Large intestine (tissue), 12 donors: ENCODE measurements at places on chromosomes 11 and 22.

DNA sequence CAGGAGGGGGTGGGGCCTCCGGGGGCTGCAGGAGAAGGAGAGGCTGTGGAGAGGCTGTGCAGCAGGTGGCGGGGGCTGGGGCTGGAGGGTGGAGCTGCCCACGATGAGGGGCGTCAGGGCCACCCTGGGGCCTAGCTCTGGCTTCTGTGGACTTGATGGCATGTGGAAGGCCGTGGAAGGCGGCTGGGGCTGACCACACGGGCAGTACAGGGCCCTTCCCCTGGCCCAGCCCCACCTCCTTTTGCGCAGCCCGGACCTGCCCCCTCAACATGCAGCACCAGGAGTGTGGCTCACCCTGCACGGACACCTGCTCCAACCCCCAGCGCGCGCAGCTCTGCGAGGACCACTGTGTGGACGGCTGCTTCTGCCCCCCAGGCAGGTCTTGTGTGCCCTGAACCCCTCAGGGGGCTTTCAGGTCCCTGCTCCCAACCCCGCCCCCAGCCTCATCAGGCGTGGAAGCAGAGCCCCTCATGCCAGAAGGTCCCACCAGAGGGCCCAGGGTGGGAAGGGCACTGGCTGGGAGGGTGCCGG lies 6.1 kb downstream of the MUC5B start:
- no peak overlapping the region for H3K4me3 ChIP-seq
- no peak for DNase-seq
- no peaks in the 10 kb centered on the region for H3K36me3 ChIP-seq
- H3K27me3 ChIP-seq = no peaks in the 10 kb centered on the region
- H3K27ac ChIP-seq = no peak overlapping the region

DNA sequence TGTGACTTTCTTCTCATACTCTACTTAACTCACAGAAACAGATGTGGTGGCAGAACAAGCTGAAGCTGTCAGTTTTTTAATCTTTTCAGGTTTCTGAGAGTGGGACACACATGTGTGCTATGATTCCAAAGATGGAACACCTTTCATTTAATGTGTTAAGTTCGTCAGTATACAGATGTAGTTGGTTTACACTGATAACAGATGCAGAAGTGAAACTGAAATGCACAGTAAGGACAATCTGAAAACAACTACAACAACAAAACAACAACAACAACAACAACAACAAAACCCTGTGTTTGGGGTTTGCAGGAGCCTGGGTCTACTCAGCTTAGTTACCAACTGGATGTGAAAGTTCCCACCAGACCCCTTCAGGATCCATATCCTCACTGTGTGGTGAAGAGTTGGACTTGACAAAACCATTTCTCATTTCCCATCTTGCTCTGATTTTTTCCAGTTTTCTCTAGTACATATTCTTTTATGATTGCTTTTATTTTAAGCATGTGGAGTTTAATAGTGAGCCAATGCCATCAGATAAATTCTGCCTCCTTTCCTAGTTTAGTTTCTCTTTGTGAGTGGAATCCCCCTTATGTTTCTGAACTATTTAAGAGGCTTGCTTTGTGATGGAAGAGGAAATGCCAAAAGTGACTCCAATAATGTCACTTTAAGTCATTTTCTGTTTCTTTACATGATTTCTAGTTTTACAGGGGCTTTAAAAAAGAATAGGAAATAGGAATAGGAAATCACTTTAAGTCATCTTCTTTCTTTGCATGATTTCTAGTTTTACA lies 47.8 kb downstream of the ARHGAP42 start:
- H3K27me3 ChIP-seq = no peaks in the 10 kb centered on the region
- H3K4me1 ChIP-seq = peaks cover 4% of the 10 kb centered on the region
- no peak for DNase-seq
- no peaks in the 10 kb centered on the region for H3K36me3 ChIP-seq
- H3K27ac ChIP-seq = no peak overlapping the region

- H3K36me3 ChIP-seq = no peaks in the 10 kb centered on the region
- no peaks in the 10 kb centered on the region for H3K4me1 ChIP-seq
- DNase-seq = no peak
- no peak overlapping the region for H3K27ac ChIP-seq
- H3K27me3 ChIP-seq = no peaks in the 10 kb centered on the region
- no peak overlapping the region for H3K4me3 ChIP-seq
Measured at GRCh38 chr11:35234460-35235156, 95.6 kb downstream of the CD44 start.

GRCh38 chr11:66489636-66490035 lies 9.4 kb downstream of the DPP3 start:
- no peak overlapping the region for H3K27ac ChIP-seq
- DNase-seq = no peak
- H3K4me1 ChIP-seq = peaks cover 25% of the 10 kb centered on the region
- peaks cover 26% of the 10 kb centered on the region for H3K36me3 ChIP-seq
- H3K4me3 ChIP-seq = no peak overlapping the region

DNA sequence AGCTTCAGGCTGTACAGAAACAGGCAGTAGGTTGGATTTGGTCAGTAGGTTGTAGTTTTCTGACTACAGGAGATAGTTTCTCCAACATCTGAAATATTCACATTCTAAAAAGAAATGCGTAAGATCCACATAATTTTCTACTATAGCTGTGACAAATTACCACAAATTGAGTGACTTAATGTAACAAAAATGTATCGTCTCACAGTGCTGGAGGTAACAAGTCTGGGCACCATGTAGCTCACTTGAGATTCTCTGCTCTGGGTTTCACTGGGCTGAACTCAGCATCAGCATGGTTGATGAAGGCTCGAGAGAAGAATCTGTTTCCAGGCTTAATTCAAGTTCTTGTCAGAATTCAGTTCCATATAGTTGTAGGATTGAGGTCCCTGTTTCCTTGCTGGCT lies 350.9 kb upstream of the CCDC179 start:
- no peak for DNase-seq
- H3K27ac ChIP-seq = no peak overlapping the region
- no peaks in the 10 kb centered on the region for H3K4me1 ChIP-seq

- DNase-seq = no peak
- H3K27ac ChIP-seq = no peak overlapping the region
- no peaks in the 10 kb centered on the region for H3K36me3 ChIP-seq
- no peak overlapping the region for H3K4me3 ChIP-seq
- peaks cover 2% of the 10 kb centered on the region for H3K4me1 ChIP-seq
- H3K27me3 ChIP-seq = no peaks in the 10 kb centered on the region
Measured at GRCh38 chr11:45560913-45561281, 104.5 kb downstream of the CHST1 start.

DNA sequence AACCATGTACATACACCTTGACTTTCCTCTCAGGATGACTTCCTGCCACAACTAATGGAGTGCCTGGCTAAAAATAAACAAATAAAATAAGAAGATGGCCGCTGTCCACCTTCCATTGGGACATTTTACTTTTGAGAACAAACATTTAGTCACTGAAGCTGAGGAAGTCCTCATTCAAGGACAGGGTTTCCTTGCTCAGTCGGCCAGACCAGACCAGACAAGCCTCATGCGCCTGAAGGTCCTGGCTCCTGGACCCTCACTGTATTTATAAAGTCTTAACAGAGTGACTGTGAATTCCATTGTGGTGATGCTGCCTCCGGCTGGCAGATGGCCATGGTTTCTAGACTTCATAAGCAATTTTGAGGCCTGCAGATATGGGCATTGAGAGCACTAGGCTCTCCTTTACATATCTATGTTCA lies 114.5 kb downstream of the MAML2 start:
- peak overlapping the region; percentile 60 for H3K27ac ChIP-seq
- H3K27me3 ChIP-seq = no peaks in the 10 kb centered on the region
- H3K4me3 ChIP-seq = no peak overlapping the region
- DNase-seq = peak; percentile 44
- H3K36me3 ChIP-seq = no peaks in the 10 kb centered on the region

DNA sequence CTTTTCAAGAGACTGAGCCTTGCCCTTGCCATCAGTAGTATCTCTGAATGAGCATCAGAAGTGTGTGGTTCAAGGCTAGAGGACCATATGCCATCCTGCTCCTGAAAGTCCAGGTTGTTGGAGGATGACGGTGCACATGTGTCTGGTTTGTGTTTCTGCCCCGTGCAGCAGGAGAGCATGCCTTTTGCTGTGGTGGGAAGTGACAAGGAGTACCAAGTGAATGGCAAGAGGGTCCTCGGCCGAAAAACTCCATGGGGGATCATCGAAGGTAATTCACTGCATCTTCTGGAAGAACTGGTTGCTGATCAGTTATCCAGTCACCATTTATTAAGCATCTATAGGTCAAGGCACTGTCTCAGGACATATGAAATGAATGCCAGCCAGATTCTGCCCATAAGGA lies 6.1 kb upstream of the WBP2NL start:
- H3K27me3 ChIP-seq = peaks cover 4% of the 10 kb centered on the region
- H3K4me1 ChIP-seq = no peaks in the 10 kb centered on the region
- no peak for DNase-seq
- no peaks in the 10 kb centered on the region for H3K36me3 ChIP-seq
- no peak overlapping the region for H3K4me3 ChIP-seq

DNA sequence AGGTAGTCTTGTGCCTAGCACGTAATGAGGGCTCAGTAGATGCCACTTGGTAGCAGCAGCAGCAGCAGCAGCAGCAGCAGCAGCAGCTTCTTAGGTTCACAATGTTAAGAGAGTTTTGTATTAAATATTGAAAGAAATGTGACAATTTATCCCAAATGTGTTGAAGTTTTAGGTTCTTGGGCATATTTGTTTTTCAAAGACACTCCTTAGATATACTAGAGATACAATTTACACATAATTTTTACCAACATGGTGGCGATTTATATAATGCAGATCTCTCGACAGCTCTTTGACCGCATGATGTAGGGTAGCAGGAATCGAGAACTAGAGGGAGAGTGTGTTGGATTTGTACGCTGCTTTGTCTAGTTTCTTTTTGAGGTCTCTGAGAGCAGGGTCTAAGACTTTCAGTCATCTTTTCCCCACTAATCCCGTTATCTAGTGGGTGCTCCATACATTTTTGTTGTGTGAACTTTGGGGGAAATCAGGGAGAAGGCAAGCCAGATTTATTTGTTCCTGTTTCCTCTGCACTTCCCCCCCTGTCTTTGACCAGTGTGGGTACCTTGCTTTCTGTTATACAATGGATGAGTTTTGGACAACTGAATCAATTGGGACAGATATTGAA lies 1.4 kb downstream of the FDX1 start:
- H3K4me3 ChIP-seq = peak overlapping the region; percentile 74
- peak overlapping the region; percentile 90 for H3K27ac ChIP-seq
- peaks cover 27% of the 10 kb centered on the region for H3K4me1 ChIP-seq
- DNase-seq = no peak

DNA sequence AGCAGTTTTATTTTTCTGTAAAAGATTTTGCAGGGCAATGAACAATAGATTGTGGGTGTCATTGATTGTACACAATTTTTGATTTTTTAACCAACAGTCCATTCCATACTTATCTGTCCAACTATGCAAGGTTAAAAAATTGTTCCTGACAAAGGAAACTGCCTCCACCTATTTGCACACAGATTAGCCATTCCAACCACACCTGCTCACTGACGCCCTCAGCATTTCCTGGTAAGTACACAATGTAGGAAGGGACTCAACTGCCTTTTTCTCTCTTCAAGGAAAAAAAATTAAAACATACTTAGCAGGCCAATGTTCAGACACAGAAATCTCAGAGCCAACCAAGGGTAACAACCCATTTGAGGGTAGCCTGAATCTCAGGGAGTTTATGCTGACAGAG lies 4.3 kb upstream of the FUT4 start:
- peaks cover 23% of the 10 kb centered on the region for H3K4me1 ChIP-seq
- H3K27me3 ChIP-seq = no peaks in the 10 kb centered on the region
- H3K4me3 ChIP-seq = no peak overlapping the region
- H3K36me3 ChIP-seq = no peaks in the 10 kb centered on the region
- peak overlapping the region; percentile 58 for H3K27ac ChIP-seq
- peak; percentile 77 for DNase-seq

- no peak for DNase-seq
- H3K27me3 ChIP-seq = no peaks in the 10 kb centered on the region
- H3K4me1 ChIP-seq = peaks cover 30% of the 10 kb centered on the region
- peak overlapping the region; percentile 91 for H3K27ac ChIP-seq
Measured at GRCh38 chr11:43922295-43922648, 20.2 kb upstream of the C11orf96 start.

DNA sequence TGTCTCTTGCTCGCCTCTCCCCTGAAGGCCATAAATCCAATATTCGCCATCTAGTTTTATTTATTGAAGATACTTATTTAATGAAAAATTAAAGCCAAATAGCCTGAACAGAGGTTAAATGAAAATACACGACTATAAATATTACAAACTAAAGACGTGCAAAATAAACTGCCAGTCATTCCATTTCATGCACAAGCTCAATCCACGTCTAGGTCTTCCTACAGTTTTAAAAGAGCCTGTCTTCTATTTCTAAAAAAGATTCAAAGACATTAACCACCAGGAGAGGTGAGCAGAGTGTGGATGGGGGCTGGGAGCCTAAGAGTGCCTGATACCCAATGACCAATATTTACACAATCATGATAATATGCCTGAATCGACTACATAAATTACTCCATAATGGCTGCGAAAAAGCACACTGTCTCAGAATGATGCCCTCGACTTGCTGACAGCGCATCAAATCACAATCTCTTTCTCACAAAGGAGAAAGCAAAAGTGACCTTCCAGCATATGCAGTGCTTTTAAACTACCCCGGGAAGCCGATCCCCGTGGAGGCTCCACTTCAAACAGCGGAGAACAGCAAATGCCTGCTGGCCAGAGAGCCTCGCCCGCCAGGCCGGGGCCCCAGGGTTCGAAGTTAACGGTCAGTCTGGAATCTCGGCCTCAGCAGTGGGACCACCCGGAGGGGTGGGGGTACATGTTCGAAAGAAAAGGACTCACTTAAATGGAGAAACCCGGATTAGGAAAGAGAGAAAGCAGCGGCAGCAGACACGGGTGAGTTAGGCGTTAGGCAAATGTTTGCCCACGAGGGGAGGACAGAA lies 1.7 kb downstream of the FCHSD2 start:
- no peaks in the 10 kb centered on the region for H3K27me3 ChIP-seq
- H3K36me3 ChIP-seq = peaks cover 8% of the 10 kb centered on the region
- peaks cover 22% of the 10 kb centered on the region for H3K4me1 ChIP-seq

DNA sequence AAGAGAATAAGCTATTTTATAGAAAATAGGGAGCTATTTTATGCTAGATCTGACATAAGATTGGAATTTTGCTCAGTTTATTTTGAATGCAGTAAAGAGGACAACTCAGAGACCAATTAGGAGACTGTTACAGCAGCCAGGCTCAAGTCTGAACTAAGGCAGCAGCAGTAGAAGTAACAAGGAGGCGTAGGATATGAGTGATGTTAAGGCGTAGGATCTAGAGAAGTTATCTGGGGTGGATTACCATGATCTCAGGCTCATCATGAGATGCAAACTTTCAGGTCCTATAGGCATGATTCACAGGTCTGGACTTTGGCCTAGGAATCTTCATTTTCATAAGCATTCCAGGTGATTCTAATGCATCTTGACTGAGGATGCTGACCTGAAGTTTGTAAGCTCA lies 108.9 kb upstream of the BLID start:
- no peaks in the 10 kb centered on the region for H3K36me3 ChIP-seq
- H3K4me3 ChIP-seq = no peak overlapping the region
- no peaks in the 10 kb centered on the region for H3K27me3 ChIP-seq
- H3K4me1 ChIP-seq = no peaks in the 10 kb centered on the region
- no peak overlapping the region for H3K27ac ChIP-seq

- no peaks in the 10 kb centered on the region for H3K36me3 ChIP-seq
- H3K27ac ChIP-seq = no peak overlapping the region
- no peaks in the 10 kb centered on the region for H3K27me3 ChIP-seq
- DNase-seq = no peak
Measured at GRCh38 chr11:72439455-72439854, 5.1 kb upstream of the CLPB start.

GRCh38 chr11:103222806-103223205 lies 113.6 kb downstream of the DYNC2H1 start:
- DNase-seq = no peak
- no peak overlapping the region for H3K27ac ChIP-seq
- H3K36me3 ChIP-seq = no peaks in the 10 kb centered on the region
- no peak overlapping the region for H3K4me3 ChIP-seq

- no peaks in the 10 kb centered on the region for H3K27me3 ChIP-seq
- peaks cover 12% of the 10 kb centered on the region for H3K4me1 ChIP-seq
- DNase-seq = no peak
- no peak overlapping the region for H3K4me3 ChIP-seq
Measured at GRCh38 chr11:8686325-8686724, 3.7 kb downstream of the RPL27A start.
